ENCODE measurements at places on chromosomes 16 and 17. TPM values are rescaled to one million over a fixed set of nuclear protein-coding genes. Genes with fewer than 3 reads are reported as not detected.

DNA sequence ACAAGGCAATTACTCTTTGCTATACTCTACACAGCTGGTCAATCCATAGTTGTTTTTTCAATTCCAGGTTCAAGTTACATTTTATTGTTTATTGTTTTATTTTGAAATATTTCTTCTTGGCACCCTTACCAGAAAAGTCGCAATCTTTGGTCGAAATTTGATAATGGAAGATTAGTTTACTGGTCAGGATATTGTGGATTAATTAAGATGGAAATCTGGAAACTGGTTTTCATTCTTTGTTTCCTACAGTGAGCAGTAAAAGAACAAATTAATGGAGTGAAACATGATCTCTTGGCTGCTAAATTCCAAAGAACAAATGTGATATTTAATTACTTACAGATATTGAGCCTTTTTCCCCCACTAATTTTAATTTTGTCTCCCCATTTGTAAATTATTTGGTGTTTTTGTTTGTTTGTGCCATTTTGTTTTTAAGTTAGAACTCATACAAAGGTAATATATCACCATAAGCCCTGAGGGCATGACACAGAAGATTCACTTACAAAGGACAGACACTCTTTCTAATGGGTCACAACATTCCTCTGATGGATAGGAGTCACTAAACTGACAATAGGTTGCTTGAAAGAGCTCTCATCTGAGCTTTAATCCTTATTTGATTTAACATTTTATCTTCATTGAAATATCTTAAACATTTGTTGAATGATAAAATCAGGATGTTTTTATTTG is 700.2 kb downstream of the KCNJ2 start:
- no peak for DNase-seq

DNA sequence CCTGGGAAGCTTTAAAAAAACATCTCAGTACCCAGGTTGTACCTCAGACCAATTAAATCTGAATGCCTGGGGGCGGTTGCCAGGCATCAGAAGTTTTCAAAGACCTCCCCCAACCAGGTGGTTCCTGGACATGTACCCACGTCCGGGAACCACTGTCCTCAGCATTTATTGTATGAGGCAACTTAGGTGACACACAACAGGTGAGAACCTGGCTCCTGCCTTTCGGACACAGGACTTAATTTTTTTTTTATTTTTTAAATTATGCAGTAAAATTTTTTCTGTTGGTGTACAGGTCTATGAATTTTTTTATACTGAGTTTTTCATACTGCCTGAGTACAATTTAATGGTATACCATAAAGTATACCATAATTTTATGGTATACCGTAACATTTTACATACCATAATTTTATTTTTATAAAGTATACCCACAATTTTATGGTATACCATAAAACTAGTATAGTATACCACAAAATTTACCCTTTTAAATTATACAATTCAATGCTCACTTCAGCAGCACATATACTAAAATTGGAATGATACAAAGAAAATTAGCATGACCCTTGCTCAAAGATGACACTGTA is 38.7 kb upstream of the DHX8 start:
- DNase-seq: no peak

DNA sequence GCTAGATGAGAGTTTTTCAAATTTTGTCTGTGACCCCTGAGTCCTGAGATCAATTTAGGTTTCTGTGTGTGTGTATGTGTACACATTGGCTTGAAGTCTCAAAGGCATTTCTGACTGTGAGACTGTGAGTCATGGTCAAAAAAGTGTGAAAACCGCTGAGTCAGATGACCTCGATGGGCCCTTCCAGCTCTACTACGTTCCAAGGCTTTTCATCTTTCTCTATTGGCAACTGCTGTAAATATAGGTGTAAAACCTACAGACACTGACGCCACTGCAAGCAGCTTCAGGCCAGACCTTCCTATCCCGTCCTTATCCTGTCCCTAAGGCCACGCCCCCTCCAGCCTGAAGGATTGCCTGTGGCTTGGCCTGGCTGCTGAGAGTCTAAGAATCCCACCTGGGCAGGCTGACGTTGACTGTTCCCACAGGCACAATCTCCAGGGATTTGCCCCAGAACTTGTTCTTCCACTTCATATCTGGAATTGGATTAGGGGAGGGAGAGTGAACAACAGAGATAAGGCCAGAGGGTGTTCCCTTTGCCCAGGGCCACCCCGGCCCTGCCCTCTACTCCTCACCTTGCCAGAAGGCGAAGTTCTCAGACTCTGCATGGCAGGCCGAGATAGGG is 11.3 kb downstream of the OSBPL7 start:
- DNase-seq: peak; percentile 65

DNA sequence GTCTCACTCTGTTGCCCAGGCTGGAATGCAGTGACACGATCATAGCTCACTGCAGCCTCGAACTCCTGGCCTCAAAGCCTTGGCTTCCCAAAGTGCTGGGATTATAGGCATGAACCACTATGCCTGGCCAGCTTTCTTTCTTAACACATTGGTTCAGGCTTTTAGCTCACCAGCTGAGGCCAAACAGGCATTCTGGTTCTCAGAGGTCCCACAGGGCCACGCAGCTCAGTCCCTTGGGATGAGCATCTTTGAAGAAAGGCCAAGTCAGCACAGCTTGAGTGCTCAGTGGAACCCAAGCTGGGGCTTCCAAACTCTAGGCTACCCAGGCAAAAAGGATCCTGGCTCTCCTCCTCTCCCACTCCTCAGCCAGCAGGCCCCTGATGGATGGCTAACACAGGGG is 2.5 kb downstream of the PIK3R5 start:
- DNase-seq: no peak

DNA sequence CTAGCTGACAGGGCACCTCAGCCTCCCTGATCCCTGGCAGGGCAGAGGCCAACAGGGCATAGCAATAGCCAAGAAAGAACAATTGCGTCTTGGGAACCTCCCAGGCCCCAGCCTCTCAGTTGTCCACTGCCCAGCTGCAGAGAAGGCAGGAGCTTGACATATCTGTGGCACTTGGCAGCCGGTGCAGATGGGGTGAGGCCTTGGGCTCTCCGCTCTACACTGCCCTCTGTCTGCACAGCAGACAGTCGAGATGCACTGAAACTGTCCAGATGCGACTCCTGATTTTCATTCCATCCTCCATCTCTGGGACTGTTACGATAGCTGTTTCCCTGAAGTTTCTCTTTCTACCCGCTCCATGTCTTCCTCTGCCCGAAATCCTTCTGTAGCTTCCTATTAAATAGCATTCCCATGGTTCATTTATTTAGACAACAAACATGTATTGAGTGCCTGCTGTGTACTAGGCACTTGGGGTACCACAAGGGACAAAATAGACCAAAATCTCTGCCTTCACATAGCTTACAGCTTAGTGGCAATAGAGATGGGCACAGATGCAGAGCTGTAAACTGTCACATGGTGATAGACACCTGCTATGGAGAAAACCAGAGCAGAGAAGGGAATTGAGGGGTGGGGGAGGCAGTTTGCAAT is 3.3 kb downstream of the POLR3E start:
- peak; percentile 52 for DNase-seq

GRCh38 chr17:65345261-65346005 is 208.3 kb downstream of the RGS9 start:
- peak; percentile 27 for DNase-seq

- DNase-seq: no peak
Observed at GRCh38 chr16:9046667-9047055, 44.8 kb upstream of the HAPSTR1 start.

DNA sequence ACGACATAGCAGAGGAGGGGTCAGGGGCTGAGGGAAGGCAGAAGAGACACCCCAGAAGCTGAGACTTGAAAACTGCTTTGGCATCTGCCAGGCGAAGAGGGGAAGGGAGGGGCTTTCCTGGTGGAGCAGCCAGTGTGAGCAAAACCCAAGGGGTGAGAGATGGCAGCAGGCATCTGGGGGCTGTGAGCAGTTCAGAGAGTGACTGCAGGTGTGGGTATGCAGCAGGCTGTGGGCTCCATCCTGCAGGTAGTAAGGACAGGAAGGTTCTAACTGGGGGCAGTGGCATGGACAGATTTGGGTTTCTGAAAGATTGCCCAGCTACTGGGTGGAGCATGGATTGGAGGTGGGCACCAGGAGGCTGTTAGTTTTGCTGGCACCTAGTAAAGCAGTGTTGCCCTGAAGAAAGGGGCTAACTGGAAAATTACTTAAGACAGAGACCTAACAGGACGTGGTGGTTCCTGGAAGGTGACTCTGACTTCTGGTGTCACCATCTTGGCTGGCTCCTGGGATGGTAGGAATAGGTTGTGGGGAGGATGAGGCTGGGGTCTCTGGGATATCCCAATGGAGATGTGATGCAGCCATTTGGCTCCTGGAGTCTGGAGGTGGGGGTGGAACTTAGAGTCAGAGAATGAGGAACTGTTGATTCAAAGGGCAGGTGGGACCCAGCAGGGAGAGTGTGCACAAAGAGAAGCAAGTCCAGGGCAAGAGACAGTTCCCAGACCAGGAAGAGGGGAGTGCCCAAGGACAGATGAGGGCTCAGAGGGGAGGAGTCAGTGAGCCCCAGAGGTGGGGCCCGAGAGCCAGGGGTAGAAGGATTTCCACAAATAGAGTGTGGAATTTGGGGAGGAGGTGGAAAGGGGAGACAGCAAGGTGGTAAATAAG is 11.2 kb downstream of the BCL7C start:
- DNase-seq: no peak

- no peak for DNase-seq
Observed at GRCh38 chr17:81456091-81456490, 56.5 kb downstream of the ACTG1 start.

GRCh38 chr17:47996201-47996600 is 25.3 kb downstream of the CDK5RAP3 start:
- DNase-seq: no peak

DNA sequence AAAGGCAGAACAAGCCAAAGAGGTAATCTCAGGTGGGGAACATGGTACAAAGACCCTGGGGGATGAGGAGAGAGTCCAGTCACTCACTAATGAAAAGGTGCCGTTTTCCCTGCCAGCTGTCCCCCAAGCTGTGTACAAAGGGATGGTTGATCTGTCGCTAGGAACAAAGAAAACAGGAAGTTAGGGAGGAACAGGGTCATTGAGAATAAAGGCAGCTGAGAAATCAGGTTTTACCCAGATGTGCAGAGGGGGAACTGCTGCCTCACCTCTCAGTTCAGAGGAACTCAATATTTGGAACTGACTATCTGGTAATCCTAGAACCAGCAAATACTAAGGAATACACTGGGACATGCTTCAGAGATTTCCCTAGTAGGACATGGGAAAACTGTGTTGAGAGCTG is 1.5 kb downstream of the RSKR start:
- DNase-seq: no peak

DNA sequence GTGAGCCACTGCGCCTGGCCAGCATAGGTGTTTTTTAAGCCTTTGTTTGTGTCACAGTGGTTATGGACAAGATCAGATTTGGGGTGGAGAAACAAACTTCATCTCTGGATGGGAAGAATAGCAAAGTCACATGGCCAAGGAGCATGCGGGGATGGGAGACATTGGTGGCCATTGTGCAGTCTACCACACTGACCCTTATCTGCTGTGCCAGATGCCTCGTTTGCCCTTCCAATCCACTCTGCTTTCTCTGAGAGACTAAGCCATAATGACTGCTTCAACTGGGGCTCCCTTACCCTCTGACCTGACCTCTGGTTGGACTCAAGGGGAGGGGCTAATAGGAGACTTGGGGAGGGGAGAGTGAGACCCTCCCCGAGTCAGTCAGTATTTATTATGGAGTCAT is 166.8 kb downstream of the PRKCB start:
- no peak for DNase-seq

- no peak for DNase-seq
Observed at GRCh38 chr17:58246781-58247180, 8.4 kb downstream of the LPO start.

DNA sequence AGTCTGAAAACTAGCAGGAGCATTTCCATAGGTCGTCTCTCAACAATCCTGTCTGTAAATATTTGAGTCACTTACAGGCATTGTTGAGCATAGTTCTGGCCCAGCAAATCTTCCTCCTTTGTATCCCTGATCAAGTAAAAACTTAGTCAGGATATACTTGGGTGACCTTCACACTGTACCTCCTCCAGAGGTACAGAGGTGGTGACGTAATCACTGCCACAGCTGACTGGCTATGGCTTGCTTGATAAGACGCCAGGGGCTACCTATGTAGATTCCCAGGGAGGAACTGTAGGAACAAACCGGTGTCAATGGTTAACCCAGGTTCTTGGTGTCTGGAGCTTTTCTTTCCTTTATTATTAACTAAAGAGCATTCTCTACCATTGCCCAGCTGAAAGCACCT is at the start of gene KCNJ16:
Gene KCNJ16, plus strand, starts transcription at position 270 of the 400 bp plus-strand sequence. CDS start 56,863 bp downstream, outside the sequence.
- DNase-seq: no peak

The RHBDF1 gene
- total RNA-seq: 55.1 TPM
